ENCODE measurements at places on chromosomes 2 and 18.

DNA sequence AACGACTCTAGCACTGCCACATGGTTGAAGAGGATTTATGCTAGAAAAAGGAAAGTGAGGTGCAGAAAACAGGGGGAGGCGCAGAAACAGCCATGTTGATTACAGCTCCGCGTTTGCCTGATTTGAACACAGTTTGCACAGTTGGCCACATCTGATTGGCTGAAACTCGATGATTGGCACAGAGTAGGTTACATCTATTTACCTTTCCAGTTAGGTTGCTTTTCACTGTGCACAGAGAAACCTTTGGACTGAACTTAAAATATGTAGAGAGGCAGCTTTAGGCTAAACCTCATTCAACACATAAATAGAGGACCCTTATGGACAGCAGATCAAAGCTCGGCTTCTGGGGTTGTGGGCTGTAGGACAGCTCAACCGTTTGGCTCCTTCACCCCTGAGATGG lies 153.7 kb upstream of the APCDD1 start:
- no peak for DNase-seq

- DNase-seq: no peak
Measured at GRCh38 chr18:8045884-8046281, 478.8 kb downstream of the PTPRM start.

DNA sequence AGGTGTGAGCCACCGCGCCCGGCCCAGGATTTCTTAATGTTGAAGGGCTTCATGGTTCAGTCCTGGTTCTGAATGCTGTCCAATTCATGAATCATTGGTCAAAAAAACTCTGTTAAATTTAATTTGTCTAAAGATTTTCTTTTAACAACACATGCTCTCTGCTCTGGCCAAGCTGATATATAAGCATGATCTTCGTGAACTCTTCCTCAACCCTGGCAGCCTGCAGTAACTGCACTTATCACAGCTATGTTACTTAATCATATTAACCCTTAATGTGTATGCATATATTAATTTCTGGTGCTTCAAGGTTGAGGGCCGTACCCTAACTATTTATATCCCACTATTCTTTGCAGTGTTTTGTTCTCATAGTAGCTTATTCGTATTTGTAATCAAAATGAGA lies 29.4 kb upstream of the FRZB start:
- DNase-seq: no peak

DNA sequence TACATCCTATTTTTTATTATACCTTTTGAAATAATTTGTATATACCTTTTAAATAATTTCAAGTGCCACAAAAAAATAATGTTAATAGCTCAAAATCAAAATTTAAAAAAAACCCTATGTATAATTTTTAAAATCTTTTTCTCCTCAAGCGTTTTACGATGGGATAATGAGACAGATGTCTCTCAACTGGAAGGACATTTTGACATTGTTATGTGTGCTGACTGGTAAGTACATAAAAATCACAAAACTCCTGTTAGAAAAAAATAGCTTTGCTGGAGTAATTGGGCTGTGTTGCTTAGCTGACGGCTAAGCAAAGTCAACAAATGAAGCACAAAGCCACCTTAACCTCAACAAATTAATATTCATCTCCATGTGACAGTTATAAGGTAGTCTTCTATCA lies 198.0 kb upstream of the SIX3 start:
- no peak for DNase-seq

GRCh38 chr2:207041279-207041678 lies 102.0 kb downstream of the CPO start:
- DNase-seq: no peak

DNA sequence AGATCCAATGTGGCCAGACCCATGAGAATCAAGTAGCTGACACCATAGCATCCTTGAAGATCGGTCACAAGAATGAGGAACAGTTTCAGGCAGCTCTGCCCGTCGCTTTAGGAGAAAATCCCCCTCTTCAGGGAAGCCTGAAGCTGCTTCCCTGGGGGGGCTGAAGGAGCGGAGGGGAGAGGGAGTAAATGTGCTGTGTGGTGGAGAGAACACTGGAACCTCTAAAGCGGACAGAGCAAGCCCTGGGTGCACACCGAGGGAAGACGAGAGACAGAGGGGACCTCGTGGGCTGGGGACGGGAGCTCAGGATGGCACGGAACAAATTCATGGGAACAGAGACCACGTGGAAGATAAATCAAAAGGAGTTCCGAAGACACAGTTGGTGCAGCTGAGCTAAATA lies 154.3 kb downstream of the NDUFA10 start:
- DNase-seq: no peak

- DNase-seq: no peak
Measured at GRCh38 chr2:179596018-179596417, 265.4 kb downstream of the ZNF385B start.

- no peak for DNase-seq
Measured at GRCh38 chr18:40179729-40180461, 1775.1 kb upstream of the PIK3C3 start.

GRCh38 chr2:162002623-162003235 lies 71.3 kb downstream of the DPP4 start:
- DNase-seq: no peak

- DNase-seq: no peak
Measured at GRCh38 chr2:191656391-191656790, 21.5 kb upstream of the NABP1 start.

- peak; percentile 93 for DNase-seq
Measured at GRCh38 chr2:24075915-24076848, at the start of gene SF3B6. Gene SF3B6 (minus strand): TSS chr2:24076326. CDS start chr2:24076229, 97 bp downstream.

DNA sequence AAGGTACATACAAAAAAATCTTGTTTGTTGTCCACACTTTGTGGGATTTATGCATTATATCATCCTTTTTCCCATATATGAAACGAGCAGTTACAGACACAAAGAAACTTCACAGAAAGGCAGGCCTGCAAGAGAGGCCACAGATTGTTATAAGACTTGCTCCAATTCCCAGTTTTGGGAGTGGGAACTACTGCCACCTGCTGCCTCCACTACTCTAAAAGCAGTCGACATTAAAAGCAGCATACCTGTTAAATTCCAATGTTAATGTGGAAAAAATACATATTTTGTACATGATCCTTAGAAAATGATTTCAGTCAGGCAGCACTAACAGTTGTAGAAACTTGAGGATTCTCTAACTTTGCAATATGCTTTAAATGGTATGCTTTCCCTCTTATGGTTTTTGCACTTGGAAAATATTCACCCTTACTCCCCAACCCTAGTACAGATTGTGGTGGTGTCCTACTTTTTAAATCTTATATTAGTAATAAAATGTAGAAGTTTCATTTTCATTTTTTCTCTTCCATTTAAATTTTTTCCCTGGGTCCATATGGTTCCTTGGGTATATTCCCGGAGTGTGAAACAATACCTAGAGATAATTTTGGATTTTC lies 37.9 kb downstream of the SLC38A11 start:
- no peak for DNase-seq

DNA sequence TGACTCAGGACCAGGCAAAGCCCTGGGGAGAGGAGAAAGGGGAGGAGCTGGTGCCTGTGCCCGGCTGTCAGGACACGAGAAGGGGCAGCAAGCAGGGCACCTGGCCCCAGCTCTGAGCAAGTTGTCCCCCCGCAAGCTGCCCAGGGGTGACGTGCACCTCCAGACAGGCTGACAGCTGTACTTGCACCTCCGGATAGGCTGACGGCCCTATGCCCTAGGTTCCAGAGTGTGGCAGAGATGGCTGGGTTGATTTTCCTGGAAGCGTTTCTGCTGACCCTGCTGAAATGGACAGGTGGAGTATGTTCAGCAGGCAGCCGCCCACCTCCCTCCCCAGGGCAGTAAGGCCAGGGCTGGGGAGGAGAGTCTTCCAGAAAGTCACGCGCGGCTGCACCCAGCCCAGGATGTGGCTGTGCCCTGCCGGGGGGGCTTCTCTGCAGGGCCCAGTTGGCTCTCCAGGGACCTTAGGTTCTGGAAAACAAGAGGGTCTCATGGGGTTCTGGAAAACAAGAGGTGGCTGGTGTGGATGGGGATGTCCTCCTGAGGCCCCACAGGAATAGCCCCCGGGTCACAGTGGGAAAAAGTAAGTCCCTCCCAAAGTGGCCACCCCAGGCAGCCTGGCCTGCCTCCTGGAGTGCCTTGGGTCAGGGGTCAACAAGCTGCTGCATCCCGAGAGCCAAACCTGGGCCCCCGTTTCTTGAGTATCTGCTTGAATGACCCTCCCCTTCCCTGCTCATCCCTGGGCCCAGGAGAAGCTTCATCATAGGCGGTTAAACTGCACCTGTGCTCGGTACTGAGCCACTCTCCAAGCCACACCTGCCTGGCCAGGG lies 71.4 kb upstream of the OTOS start:
- no peak for DNase-seq

DNA sequence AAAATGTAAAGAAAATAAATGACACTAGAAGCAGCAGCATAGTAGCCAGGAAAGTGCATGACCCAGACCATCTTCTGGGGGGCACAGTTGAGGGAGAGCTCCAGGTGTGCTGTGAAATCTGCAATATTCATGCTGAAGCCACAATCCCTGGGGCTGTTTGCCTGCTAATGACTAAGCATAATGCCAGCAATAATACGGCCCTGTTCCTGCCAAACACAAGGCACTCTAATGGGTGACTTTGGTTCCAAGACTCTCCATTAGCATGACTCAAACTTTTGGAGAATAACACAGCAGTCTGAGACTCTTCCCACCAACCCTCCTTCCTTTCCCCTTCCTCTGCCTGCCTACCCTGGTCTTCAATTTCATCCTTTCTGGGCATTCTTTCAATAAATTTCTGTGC lies 77.9 kb upstream of the DOCK10 start:
- DNase-seq: no peak

GRCh38 chr2:232382331-232383225 lies 4.0 kb downstream of the ALPP start:
- no peak for DNase-seq

- no peak for DNase-seq
Measured at GRCh38 chr18:519019-519879, 18.7 kb upstream of the COLEC12 start.

DNA sequence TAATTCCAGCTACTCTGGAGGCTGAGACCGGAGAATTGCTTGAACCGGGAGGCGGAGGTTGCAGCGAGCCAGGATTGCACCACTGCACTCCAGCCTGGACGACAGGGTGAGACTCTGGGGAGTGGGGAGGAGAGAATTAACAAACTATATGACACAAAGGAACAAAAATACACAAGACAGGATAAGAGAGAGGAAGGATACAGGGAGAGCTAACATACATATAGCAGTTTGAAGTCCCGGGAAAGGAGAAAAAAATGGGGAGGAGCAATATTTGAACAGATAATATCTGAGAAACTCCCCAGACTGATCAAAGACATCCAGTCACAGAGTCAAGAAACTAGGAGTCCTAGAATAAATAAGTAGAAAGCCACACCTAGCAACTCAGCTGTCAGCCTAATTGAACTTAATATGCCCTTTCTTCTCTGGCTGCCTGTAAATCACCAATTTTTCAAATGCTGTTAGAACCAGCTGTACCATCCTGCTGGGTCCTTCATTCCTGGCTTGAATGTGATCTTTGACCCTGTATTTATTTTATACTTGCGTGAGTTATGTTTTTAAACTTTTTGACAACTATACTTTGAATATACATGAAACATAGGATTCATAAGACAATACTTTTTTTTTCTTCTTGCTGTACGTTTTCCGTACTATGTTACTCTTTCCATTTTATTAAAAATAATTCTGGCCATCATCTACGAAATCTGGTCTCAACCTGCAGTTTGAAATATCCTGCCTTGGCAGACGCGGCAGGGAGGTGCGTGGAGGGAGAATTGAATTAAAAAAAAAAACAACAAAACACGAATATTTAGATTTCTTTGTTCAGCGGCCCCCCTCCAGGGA lies 876 bp upstream of the CYP27A1 start:
- DNase-seq: no peak

DNA sequence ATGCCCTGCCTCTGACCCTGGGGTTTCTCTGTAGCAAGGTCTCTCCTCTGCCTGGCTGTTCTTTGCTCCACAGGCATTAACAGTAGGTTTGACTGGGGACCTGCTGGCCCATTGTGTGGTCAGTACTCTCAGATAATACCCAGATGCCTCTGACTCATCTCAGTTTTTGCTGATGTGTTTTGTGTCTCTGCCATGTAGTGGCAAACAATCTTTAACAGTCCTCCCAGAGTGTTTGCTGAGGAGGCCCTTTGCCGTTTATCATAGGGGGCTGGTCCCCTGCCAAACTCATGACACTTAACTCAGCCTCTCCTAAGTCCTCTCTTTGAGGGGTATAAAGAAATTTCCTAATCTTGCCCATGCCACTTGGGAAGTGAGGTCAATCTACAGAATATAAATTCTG lies 793.7 kb upstream of the FANCL start:
- DNase-seq: no peak

DNA sequence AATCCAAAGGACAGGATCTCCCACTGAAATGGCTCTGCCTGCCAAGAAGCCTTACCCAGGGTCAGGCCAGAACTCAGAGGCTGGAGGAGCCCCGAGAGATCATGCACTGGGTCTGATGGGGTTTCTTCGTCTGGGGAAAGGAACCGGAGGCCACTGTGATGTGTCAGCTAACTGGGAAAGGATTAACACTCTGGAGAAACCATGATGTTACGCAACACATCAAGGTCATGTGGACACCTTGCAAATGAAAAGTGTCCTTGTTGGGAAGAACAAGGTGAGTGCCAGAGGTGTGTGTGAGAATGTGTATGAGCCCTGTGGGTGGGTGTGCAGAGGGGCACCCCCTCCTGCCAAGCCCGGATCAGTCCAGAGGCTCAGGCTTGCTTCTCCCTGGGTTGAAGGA lies 86.9 kb downstream of the CRACDL start:
- no peak for DNase-seq

- DNase-seq: no peak
Measured at GRCh38 chr2:231720987-231721966, 13.0 kb downstream of the PTMA start.

- DNase-seq: no peak
Measured at GRCh38 chr18:70220628-70221027, 15.1 kb upstream of the RTTN start.

DNA sequence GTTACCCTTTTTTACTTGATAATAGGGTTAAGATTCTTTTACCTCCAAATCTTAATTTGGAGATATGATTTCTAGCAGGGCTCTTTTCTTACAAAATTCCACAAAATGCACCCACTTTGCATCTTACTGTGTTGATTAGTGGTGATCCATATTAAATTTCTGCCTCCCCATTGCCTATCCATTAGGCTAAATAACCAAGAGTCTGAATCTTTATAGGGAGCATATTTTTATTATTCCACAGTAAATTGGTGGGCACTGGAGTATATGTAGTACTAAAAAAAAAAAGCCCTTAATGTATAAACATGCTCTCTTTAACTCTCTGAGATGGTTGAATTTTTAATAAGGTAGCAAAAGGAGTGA lies 8.1 kb upstream of the TXNDC2 start:
- no peak for DNase-seq

DNA sequence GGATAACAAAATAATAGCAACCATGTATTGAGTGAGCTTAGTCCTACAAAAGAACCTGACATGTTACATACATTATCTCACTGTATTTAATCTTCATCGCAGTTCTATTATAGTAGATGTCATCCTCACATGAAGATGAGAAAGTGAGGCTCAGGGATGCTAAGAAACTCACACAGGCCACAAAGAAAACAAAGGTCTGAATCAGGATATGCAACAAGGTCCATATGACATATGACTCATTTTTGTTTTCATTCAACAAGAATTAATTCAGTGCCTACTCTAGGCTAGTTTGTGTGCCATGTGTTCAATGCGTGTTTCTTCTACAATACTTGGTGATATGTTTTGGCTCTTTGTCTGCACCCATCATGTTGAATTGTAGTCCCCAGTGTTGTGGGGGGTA lies 219.7 kb upstream of the EPHA4 start:
- DNase-seq: no peak

GRCh38 chr2:85585781-85586105 lies 1.5 kb downstream of the VAMP5 start:
- no peak for DNase-seq

GRCh38 chr2:237201461-237202287 lies 116.0 kb downstream of the COPS8 start:
- no peak for DNase-seq

- no peak for DNase-seq
Measured at GRCh38 chr2:69994166-69994565, 32.7 kb upstream of the ASPRV1 start.
